ENCODE measurements at places on chromosomes 16 and 17.

- DNase-seq = no peak
Observed at GRCh38 chr17:82100502-82101298, 2.7 kb upstream of the FASN start.

DNA sequence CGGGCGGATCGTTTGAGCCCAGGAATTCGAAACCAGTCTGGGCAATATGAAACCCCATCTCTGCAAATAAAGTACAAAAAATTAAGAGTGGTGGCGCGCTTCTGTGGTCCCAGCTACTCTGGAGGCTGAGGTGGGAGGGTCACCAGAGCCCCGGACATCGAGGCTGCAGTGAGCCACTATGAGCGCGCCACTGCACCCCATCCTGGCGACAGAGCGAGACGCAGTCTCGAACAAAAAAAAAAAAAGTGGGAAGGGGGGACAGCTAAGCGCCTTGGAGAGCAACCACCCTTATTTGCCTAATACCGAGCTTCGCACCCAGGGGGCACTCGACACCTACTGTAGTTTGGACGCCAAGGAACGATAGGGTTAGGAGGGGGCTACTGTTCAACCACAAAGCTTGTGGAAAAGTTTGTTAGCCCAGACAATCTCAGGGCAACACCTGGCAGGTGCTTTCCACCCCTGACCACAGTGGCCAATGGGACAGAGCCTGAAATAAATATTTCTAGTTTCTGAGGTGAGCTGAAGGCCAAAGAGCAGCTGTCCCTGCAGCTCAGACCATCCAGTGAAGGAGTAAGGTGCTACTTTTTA lies 847 bp upstream of the PSMC3IP start:
- DNase-seq = peak; percentile 69

DNA sequence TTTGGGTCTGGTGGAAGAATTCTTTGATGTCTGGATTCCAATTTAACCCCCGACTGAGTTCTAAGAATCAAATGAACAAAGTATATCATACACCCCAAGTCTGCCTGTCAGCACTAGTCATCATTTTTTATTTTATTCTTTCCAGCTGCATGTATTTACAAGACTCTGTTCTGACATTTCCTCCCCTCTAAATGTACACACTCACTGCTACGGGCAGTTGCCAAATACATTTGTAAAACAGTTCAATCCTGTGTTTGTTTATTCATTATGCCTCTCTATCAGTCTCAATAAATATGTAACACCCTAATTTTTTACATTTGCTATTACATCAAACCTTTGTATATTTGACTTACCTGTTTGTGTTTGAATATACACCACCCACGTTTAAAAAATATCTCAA lies 422.3 kb upstream of the PSMD7 start:
- DNase-seq = no peak

DNA sequence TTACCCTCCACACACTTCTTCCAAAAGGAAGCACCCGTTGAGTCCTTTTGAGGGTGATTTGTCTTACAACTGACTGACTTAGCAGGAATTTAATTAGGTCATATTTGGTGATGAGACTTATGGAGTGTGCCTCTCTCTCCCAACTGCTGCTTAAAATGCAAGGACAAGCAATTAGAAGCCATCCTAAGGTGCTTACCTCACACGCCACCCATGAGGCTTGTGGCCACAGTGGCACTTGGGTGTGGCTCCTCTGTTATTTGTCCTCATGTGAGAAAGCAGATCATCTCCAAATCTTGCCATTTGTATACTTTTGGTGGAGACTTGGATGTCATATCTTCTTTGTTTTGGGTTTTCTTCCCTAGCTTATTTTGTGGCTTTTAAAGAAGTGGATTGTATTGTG lies 61.6 kb downstream of the WNT3 start:
- DNase-seq = no peak

DNA sequence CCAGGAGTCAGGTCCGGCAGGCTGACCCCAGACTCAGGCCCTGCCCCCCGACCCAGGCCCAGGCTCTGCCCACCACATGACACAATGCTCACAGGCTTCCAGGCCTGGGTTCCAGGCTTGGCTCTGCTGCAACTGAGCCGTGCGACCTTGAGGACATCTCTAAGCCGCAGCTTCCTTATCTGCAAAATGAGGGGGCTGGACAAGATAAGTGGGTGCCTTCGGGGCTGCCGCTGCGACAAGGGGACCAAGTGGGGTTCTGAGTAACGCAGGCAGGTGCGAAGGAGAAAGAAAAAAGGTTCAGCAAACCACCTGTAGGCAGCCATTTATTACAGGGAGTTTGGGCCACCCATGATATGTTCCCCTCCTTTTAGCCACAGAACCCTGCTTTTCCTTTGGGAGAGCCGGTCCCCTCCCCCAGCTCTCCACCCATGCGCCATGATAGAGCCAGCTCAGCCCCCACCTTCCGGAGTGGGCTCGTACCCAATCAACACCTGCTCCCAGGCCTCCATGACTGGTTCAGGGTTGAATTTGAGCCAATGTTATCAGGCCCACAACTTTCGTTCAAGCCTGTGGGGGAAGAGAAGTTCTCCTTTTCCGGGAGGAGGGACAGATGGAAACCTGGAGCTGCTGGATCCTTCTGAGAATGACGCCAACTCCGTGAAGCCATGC lies 38.2 kb downstream of the RTN4RL1 start:
- no peak for DNase-seq

GRCh38 chr16:67429053-67429798 lies 1.7 kb upstream of the HSD11B2 start:
- no peak for DNase-seq

GRCh38 chr16:52247737-52248136 lies 299.2 kb downstream of the TOX3 start:
- DNase-seq = no peak

GRCh38 chr16:15971440-15971815 lies 22.0 kb downstream of the ABCC1 start:
- DNase-seq = no peak

- no peak for DNase-seq
Observed at GRCh38 chr16:68202091-68202519, 33.8 kb downstream of the ESRP2 start.

DNA sequence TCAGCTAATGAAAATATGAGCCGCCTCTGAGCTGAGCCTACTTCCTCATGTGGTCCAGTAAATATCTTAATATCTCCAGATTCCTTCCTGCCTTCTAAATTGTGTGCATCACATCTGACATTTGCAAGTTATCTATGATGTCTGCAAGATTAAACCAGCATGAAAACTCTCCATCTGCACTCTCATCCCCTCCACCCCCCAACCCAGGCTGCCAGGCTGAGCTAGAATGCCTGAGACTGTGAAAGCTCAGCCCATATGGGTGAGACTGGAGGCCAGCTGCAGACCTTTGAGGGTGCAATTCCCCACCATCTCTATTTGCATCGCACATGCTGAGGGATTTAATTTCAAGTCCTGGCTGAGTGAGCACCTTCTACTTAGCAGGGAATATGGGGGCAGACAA lies 82.8 kb downstream of the ASIC2 start:
- DNase-seq = no peak

- no peak for DNase-seq
Observed at GRCh38 chr17:37109731-37110710, 161.3 kb downstream of the AATF start.

GRCh38 chr17:44187131-44187899 lies 543 bp downstream of the TMUB2 start:
- no peak for DNase-seq

- DNase-seq = no peak
Observed at GRCh38 chr16:77987810-77988209, 34.5 kb upstream of the CLEC3A start.

DNA sequence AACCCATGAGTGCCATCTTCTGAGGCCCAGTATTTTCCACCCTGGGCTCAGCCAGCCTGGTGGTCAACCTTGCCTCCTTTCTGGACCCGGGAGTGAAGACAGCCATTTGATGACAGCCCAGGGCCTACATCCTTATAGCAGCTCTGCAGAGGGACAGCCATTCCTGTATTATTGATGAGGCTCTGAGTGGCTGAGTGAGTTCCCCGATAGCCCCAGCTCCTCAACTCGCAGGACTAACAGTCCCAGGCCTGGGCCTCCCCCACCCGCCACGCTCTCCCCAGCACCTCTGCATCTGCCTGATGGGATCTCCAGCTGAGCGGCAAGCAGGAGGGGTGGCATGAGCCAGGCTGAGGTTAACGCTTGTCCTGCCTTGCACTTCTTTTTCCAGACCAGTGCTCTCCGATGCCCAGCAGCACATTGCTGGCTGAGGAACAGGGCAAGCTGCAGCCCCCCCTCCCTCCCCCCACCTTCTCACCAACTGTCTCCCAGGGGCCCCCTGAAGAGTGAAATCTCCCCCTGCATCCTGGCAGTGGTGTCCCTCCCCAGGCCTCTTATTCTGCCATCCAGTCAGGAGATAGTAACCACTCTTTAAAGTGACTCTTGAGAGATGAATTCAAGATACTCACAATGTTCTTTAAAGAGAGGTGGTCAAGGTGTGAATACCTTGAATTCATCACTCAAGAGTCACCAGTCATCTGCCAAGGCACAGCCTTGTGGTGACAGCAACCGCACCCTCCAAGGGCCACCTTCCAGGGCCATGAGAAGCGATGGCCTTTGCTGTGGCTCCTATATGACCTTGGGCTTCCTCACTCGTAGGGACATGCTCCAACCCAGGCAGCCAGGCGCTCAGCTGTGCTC lies 23.5 kb downstream of the CACNG5 start:
- no peak for DNase-seq

GRCh38 chr17:40905370-40905769 lies 20.3 kb upstream of the KRT20 start:
- DNase-seq = no peak

GRCh38 chr16:81624760-81625543 lies 154.1 kb upstream of the PLCG2 start:
- DNase-seq = no peak
